ENCODE measurements at places on chromosomes 11 and 22.
A peak's percentile ranks its signal among the peaks of the same experiment; 100 is the strongest.

- no peak for ATAC-seq
Observed at GRCh38 chr11:117259417-117259816, 26.9 kb downstream of the RNF214 start.

DNA sequence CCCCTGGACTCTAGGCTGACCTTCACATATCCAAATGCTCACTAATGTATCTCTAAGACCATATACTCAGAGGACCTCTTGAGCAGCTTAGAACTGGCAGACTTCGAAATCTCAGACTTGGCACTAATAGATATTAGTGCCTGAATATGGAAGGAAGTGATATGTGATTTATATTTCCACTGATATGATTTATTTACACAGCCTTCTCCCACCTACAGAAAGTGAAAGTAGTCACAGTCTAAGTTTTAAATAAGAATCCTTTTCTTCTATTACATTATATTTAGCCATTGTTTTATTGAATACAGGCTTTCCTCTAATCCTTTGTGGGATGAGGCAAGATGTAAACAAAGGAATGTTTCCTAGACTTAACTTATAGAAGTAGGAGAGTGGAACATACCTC lies 6.7 kb upstream of the NAV2 start:
- no peak for ATAC-seq

DNA sequence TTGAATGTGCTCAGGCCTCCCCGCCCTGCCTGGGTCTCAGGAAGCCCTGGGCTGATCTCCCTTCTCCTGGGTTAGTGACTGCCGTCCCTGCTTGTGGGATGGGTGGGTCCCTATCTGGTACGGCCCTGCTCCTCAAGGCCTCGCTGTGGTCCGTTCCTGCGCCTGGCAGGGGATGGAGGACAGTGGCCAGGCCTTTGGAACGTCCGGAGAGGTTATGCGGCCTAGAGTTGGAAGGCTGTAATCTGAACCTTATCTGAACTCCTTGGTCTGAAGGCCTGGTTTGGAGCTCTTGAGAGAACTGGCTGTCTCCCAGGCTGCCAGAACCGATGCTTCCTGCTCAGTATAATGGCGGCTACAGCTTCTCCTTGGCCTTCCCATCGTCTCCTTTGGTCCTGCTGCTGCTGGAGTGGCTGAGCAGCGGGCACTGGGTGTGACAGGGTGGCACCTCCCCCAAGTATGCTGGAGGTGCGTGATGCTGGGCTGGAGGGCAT lies 72.8 kb downstream of the FLI1 start:
- no peak for ATAC-seq

- ATAC-seq, result peak; percentile 68
Observed at GRCh38 chr22:45638834-45639746, 32.5 kb upstream of the ATXN10 start.

DNA sequence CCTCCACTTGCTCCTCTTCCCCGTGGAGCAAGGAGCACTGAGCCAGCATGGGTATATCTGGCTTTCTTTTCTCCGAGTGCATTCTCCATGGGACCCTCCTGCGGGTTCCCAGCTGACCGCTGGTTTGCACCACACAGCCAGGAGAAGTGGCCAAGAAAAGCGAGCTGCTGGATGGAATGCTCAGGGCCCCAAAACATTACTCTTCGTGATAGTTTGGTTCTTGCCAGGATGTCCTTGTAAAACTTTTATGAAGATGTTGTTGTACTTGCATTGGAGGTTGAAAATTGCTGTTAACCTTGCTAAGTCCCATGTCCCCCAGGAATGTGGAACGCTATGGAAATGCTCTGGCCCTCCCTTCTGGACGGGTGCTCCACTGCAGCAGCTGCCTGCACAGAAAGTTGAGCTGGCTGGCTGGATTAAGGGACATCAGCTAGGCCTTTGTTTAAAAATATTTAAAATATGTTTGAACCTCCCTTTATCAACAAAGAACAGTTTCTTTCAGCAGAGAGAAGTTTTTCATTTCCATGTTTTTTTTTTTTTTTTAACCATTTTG lies 68.7 kb downstream of the ZNRF3 start:
- ATAC-seq, result no peak

GRCh38 chr11:45755281-45755859 lies 49.6 kb upstream of the SLC35C1 start:
- ATAC-seq, result no peak

GRCh38 chr22:42699976-42700352 lies 20.7 kb downstream of the A4GALT start:
- no peak for ATAC-seq

DNA sequence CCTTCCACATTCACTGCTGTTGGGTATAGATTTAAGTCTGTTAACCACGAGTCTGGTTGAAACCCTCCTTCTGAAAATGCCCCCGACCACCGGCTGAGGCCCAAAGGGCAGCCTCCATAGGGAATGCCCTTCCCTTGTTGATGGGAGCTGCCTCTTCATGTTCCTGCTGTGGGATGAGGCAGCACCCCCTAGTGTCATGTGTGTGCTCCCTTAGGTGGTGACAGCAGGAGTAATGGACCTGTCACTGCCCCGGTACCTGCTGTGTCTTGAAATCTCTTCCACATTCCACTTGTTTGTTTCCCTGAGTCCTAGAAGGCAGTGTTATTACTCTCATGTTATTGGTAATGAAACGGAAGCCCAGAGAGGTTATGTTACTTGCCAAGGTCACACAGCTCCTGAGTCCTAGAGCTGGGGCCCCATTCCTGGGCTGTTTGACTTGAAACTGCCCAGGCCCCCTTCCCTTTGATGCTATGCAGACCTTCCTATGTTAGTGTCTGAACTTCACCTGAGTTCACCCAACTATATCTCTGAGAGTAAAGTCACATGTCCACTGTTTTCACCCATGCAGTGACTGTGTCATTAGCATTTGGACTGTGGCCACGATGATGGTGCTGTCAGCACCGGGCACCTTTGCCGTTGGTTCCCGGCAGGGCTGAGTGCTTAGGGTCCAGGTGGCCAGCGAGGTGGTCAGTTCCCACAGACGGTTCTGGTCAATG lies 234.3 kb downstream of the TBC1D22A start:
- no peak for ATAC-seq

DNA sequence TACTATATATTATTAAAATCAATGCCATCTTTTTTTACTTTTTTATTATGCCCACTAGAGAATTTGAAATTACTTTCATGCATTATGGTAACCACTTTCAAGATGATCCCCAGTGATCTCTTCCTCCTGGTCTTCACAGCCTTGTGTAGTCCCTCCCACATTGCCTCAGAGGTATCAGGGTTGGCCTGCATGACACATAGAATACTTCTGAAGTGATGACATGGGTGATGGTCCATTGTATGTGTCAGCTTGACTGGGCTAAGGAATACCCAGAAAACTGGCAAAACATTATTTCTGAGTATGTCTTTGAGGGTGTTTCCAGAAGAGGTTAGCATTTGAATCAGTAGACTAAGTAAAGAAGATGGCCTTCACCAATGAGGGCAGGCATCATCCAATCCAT lies 14.2 kb upstream of the ISX start:
- peak; percentile 86 for ATAC-seq

DNA sequence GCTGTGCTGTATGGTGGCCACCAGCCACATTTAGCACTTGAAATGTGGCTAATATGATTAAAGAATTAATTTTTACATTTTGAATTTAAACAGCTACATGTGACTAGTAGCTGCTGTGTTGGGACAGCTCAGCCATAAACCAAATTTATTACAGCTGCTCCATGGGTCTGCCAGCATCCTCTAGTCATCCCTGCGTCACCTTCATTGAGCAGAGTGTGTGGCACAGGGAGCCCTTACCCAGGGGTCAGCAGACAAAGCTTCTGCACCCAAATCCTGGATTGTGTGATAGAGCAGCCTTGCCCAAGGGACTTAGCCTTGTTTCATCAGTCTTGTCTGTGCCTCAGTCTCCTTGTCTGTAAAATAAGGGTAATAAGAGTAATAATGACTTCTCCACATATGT lies 19.4 kb upstream of the ACCSL start:
- no peak for ATAC-seq

DNA sequence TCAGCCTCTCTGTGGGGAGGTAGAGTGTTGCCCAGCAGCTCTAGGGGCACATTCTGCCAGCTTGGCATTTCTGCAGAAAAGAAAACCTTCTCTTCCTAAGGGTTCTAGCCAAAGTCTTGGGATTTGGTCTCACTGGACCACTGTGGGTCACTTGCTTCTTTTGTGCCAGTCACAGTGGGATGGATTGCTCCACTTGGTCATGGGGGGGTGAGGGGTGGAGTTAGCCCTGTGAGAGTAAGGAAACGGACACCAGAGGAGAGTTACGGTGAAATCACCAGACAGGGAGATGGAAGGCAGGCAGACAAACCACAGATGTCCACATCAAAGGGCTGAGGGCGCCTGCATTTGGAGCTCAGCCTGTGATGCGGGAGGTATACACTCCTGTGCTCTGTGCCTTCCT lies 10.8 kb downstream of the SGSM1 start:
- no peak for ATAC-seq

DNA sequence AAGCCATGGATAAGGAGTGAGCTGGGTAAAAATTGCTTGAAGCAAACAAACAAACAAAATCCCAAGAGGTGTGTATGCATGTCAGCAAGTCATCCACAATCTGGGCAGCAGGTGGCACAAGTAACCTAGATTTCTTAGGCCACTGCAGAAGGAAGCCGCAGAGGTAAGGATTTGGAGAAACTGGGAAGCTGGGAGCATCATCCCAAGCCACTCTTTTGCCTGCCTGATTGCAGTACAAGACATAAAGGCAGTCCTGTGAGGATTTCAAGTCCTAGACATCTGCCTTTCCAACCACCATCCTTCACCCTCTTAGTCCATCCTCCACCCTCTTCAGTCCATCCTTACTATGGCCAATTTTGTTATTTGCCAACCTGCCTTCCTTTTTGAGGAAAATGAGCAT lies 67.2 kb upstream of the BMAL1 start:
- ATAC-seq, result no peak

GRCh38 chr11:56917708-56918400 lies 70.9 kb upstream of the OR5AK2 start:
- ATAC-seq, result no peak

- peak; percentile 66 for ATAC-seq
Observed at GRCh38 chr11:2892215-2892966, 6.8 kb upstream of the CDKN1C start.

GRCh38 chr22:19207401-19207808 lies 28.9 kb upstream of the SLC25A1 start:
- ATAC-seq, result no peak

GRCh38 chr11:37963440-37963839 lies 1365.4 kb upstream of the RAG2 start:
- ATAC-seq, result no peak

GRCh38 chr11:121321614-121322243 lies 29.2 kb downstream of the SC5D start:
- peak; percentile 87 for ATAC-seq

Measured in activated T-helper 17 cell treated with anti-CD3 and anti-CD28 coated beads, Interleukin-2, amount 50 U/mL, for 72 hours (primary cell).